ENCODE measurements at places on chromosomes 11 and 22. TPM values are rescaled to one million over a fixed set of nuclear protein-coding genes. Genes with fewer than 3 reads are reported as not detected.

CBLIF gene
- not detected for total RNA-seq

OR10D3 gene
- total RNA-seq = under 0.01 TPM

FOSL1 gene
- 13.1 TPM for total RNA-seq

BMAL1 gene
- total RNA-seq = 9.1 TPM

BAIAP2L2 gene
- total RNA-seq = 0.65 TPM

KCTD14 gene
- 3.7 TPM for total RNA-seq
